Cardiac septum (tissue), 1 donor: ENCODE measurements at places on chromosomes 3 and 15. TPM values are rescaled to one million over a fixed set of nuclear protein-coding genes. Genes with fewer than 3 reads are reported as not detected.

The NRG4 gene
- total RNA-seq: not detected

The CLDN11 gene
- 2.9 TPM for total RNA-seq

The TIMP4 gene
- total RNA-seq: 4.3 TPM

The DOCK3 gene
- 6.1 TPM for total RNA-seq

The FSTL1 gene
- 140 TPM for total RNA-seq

The CLEC3B gene
- 77.1 TPM for total RNA-seq

The CYP8B1 gene
- not detected for total RNA-seq

The ACTR8 gene
- 33.1 TPM for total RNA-seq

The KNG1 gene
- not detected for total RNA-seq

The TRH gene
- not detected for total RNA-seq

The SLC28A1 gene
- 0.83 TPM for total RNA-seq

The DNAJC17 gene
- total RNA-seq: 19.1 TPM

The XYLB gene
- 0.46 TPM for total RNA-seq

The TMEM87A gene
- total RNA-seq: 21.0 TPM

The THAP10 gene
- total RNA-seq: 3.5 TPM

The PARP15 gene
- total RNA-seq: 0.67 TPM

The DAZL gene
- total RNA-seq: not detected

The FBXO40 gene
- 147 TPM for total RNA-seq

The CD276 gene
- 40.6 TPM for total RNA-seq

The RBP2 gene
- not detected for total RNA-seq

The MAP1A gene
- total RNA-seq: 182 TPM

The CLDN16 gene
- total RNA-seq: not detected

The ZMYND10 gene
- total RNA-seq: 0.35 TPM

The UROC1 gene
- not detected for total RNA-seq

The CLDN18 gene
- total RNA-seq: not detected

The P3H2 gene
- 17.7 TPM for total RNA-seq

The PPM1L gene
- total RNA-seq: 28.8 TPM

The NLGN1 gene
- 18.3 TPM for total RNA-seq
